NCI-H146 (cell line): ENCODE measurements at places on chromosomes 4 and X.
A peak's percentile ranks its signal among the peaks of the same experiment; 100 is the strongest.

DNA sequence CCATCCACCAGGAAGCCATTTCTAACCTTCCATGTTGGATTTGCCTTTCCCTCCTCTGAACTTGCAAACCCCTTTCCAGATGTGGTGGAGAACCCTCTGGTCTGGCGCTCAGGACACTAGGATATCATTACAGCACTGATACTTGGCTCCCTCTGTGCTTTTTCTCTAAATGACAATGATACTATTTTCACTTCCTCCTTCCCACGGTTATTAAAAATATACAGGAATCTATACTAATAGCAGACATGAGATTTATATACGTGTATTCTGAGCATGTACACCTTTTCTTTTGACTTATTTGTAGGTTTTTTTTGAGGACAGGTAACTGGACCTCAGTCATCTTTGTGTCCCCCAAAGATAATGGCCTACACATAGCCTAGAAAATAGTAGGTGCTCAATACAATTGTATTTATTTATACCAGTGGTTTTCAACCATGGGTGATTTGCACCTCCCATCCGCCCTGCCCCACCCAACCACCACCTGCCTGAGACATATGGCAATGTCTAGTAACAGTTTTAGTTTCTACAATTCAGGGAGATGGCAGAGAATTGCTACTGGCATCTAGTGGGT, 60.4 kb upstream of the PLAC8 start:
- no peak for DNase-seq

DNA sequence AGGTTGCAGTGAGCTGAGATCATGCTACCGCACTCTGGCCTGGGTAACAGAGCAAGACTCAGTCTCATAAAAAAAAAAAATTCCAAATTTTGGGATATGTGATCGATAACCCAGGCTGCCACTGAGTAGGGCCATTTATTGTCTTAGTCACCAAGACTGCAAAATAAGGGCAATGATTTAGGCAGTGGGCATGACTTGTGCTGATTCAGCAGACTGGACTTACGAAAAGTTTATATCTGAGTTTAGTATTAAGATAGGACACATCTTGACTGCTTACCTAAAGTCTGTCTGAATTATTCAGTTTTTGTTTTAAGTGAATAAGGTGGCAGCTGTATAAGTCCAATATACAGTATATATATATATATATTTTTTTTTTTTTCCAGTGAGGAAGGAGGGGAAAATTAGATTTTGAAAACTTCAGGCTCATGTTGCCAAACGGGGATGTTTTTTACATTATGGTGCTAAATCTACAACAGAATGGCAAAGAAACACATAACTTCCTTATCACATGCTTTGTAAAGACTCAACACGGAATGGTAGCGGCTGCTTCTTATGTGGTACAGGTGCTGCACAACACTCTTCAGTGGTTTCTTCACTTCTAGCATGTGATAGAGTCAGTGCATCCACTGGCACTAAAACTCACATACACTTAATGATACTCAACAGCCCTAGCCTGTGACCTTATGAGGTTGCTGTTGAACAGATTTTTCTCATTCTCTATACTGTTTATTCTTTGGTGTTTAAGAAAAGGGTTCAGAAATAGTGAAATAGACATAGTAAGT, 6.5 kb downstream of the TEX13D start:
- DNase-seq = no peak

- no peak for DNase-seq
Observed at GRCh38 chr4:42492962-42493361, 95.7 kb downstream of the SHISA3 start.

DNA sequence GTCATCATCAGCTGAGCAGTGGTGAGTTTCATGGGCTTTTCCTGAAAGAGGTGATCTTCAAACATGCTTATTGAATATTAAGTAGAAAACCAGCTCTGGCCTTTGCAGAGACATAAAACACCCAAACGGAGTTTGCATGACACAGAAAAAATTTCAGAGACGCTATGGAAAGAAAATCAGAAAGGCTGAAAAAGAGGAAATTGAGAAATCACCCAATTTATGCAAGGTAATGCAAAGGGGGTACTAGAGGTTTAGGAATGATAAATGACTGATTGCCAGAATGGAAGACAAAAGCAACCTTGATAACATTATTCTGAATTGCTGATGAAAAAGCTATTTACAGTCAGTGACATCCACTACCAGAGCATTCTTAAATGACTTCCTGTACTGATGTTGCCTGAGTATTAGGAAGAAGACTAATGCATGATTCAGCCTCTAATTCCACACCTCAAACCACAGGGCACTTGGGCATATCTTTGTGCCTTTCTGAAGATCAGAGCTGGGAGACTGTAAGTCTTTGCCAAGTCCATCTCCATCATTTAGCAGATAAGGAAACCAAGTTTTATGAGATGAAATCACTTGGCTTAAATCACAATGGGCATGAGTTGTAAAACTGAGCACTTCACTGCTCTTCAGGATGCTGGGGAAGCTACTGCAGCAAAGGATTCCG, 565.7 kb downstream of the PPARGC1A start:
- no peak for DNase-seq

- DNase-seq = no peak
Observed at GRCh38 chrX:136204571-136204970, 46.6 kb downstream of the MAP7D3 start.

DNA sequence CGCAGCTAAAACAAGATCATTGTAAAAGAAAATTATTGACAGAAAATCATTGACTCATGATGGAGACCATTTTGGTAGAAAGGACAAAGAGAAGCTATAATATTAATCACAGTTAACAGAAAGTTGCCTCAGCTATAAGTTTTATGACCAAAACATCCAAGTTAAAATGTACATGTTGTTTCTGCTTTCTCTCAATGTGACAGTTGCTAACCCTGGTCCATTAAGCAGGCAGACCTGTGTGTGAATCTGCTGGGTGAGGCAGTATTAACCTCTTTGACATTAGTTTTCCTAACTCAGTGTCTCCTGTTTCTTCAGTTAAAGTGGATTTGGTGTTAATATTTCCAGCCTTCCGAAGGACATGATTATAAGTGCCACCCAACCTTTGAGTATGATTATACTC, 94.8 kb upstream of the DCLK2 start:
- no peak for DNase-seq

GRCh38 chrX:39600222-39600621, 497.5 kb downstream of the BCOR start:
- DNase-seq = no peak

- DNase-seq = no peak
Observed at GRCh38 chr4:37909332-37910090, 18.6 kb downstream of the TBC1D1 start.

- DNase-seq = no peak
Observed at GRCh38 chr4:168908851-168909273, 101.2 kb downstream of the CBR4 start.

- DNase-seq = no peak
Observed at GRCh38 chr4:101274888-101275752, 72.2 kb downstream of the PPP3CA start.

- DNase-seq = peak; percentile 52
Observed at GRCh38 chr4:29805245-29805644, 914.9 kb upstream of the PCDH7 start.

- DNase-seq = no peak
Observed at GRCh38 chr4:95910749-95911148, 70.9 kb downstream of the PDHA2 start.

DNA sequence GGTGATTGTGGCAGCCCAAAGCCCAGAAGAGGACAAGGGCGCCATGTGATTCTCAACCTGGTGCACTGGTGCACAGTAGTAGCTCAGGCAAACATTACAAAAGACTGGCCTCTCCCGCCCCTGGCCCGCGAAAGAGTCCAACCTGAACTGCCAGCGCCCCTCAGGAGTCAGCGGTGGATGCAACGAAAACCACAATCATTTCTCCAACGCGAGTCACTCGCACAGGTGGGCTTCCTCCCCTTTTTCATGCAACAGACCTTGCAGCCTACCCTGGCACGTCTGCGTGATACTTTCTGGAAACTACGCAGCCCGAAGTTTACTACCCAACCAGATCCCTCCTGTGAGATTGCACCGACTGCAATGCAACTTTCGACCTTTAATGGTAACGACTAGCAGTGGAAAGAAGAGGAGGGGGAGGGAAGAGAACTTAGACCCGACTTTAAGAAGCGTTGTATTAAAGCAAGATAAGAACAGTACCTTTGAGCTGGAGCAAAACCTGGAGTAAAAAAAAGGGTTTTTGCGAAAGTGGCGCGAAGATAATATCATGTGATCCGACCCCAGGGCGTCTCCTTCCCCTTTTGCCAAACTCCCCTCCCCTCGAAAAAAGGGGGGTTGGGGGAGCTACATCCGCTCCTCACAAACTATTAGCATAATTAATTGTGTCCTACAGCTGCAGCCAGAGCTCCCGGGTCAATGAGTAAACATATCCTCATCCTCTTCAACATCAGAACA, 63.3 kb upstream of the CCDC160 start:
- DNase-seq = no peak

- no peak for DNase-seq
Observed at GRCh38 chrX:32592786-32593185, 618.6 kb downstream of the DMD start.

GRCh38 chr4:47798165-47798564, 39.7 kb downstream of the CORIN start:
- DNase-seq = peak; percentile 53

GRCh38 chr4:6524436-6524835, 50.6 kb upstream of the MAN2B2 start:
- DNase-seq = peak; percentile 12

- DNase-seq = peak; percentile 26
Observed at GRCh38 chr4:9765091-9765490, 16.3 kb upstream of the DRD5 start.

- no peak for DNase-seq
Observed at GRCh38 chr4:146370841-146371240, 150.9 kb downstream of the SLC10A7 start.

GRCh38 chr4:24274381-24274941, 309.9 kb downstream of the DHX15 start:
- no peak for DNase-seq

GRCh38 chr4:74158466-74159142, 686 bp downstream of the MTHFD2L start:
- peak; percentile 15 for DNase-seq

DNA sequence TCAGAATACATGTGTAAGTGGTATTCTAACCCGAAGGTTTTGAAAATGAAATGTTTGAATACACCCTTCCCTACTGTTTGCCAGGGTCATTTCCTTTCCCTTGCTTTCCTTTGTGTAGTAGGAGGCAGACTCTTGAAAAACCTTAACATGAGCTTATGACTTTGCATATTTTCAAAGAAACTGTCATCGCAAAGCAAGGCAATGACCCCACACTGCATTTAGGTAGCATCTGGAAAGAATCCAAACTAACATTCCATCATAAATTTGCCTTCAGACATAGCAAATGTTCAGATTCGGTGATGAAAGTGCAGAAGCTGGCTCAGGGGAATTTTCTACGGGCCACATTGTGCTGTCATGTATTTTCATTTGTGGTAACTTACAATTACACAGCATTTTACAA, 32.3 kb downstream of the SH2D1A start:
- no peak for DNase-seq

DNA sequence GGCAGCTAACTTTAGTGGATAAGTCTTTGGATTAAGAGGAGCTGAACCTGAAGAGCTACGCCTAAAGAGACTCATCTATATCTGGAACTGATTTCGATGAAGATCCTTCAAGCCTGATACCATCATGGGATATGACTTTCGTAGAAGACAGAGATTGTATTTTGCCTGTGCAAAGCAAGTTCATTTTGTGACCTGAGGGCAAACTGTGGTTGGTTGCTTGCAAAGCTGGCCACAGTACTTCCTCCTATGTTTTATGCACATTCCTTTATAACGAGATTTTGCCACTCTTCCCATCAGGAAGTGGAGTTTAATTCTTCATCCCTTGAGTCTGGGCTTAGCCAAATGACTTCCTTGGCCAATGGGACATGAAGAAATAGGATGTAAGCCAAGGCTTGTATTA, 519.3 kb upstream of the NR3C2 start:
- DNase-seq = no peak

DNA sequence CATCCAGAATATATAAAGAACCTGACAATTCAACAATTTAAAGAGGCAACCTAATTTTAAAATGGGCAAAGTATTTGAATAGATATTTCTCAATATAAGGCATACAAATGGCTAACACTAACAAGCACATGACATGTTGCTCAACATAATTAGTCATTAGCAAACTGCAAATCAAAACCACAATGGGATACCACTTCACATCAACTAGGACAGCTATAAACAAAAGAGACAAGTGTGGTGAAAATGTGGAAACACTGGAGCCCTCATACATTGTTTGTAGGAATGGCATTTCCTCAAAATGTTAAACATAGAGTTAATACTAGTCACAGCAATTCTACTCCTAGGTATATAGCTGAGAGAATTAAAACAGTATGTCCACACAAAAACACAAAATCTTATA, 96.7 kb downstream of the CORIN start:
- no peak for DNase-seq

DNA sequence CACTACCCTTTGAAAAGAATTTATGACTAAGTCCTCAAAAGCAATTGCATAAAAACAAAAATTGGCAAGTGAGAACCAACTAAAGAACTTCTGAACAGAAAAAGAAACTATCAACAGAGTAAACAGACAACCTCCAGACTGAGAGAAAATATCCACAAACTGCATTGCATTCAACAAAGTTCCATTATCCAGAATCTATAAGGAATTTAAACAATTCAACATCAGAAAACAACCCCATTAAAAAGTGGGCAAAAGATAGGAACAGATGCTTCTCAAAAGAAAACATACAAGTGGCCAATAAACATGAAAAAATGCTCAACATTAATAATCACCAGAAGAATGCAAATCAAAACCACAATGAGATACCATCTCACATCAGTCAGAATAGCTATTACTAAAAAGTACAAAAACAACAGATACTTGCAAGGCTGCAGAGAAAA, 130.2 kb downstream of the GASK1B start:
- no peak for DNase-seq
